ENCODE measurements at places on chromosomes 1 and 21.

DNA sequence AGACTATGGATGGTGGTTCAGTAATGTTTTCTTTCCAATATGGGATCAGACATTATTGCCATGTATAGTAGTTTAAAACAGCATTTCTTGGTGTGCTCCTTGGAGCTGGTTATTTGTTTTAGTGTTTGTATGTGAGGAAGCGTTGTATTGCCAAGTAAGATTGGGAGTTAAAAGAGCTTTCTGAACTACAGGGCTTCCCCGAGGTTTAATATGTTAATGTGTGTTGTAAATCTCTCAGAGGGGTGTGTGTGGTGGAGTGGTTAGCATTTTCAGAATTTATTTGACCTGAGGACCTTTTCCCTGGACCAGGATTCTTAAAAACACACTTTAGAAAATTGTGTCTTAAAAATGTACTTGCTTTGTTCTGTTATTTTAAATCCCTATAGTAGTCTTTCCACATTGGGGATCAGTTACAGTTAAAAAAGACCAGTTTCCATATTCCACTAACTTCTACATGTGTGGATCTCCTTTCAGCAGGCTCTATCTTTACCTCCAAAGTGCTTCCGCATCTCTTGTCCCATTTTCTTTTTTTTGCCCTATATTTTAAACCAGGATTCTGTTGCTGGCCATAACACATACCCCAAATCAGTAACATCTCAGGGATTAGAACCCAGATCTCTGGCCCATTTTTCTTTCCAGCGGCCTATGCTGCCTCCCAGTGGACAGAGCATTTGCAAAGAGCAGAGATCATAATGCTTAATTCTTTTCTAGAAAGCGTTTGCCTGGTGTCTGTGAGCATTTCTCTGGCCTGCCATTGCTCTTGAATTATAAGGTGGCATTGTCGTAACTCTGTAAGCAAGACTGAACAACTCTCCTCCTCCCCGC lies 58.6 kb downstream of the PBX1 start:
- DNase-seq = no peak

DNA sequence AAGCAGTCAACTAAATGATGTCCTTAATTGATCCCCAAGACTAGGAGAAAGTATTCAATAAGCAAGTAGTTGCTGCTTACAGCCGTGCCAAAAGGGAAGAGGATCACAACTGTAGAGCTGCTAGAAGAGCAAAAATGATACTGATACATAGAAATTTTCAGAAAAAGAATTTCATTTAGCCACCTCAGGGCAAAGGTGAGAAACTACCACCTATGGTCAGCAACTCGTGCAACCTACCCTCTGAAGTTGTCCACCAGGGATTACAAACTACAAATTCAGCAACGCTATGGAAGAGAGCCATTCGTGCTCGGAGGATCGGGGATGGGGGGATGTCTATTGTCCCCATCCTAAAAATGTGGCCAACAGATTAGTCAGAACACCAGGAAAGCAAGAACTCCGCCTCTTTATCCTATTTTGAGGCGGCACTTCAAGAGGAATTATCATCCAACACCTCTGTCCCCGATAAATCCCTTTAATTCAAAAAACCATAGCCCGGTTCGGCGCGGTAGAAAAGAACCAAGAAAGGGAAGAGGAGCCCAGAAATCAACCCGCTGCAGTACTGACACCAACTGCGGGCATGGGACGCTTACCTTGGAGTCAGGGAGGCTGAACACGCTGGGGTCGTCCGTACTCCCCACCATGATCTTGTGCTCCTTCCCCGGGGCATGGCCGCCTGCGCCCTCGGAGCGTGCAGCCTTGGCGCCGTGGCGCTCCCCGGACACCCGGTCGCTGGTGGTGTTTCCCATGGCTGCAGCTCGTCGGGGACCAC lies 687 bp downstream of the PRKAB2 start:
- DNase-seq = no peak

DNA sequence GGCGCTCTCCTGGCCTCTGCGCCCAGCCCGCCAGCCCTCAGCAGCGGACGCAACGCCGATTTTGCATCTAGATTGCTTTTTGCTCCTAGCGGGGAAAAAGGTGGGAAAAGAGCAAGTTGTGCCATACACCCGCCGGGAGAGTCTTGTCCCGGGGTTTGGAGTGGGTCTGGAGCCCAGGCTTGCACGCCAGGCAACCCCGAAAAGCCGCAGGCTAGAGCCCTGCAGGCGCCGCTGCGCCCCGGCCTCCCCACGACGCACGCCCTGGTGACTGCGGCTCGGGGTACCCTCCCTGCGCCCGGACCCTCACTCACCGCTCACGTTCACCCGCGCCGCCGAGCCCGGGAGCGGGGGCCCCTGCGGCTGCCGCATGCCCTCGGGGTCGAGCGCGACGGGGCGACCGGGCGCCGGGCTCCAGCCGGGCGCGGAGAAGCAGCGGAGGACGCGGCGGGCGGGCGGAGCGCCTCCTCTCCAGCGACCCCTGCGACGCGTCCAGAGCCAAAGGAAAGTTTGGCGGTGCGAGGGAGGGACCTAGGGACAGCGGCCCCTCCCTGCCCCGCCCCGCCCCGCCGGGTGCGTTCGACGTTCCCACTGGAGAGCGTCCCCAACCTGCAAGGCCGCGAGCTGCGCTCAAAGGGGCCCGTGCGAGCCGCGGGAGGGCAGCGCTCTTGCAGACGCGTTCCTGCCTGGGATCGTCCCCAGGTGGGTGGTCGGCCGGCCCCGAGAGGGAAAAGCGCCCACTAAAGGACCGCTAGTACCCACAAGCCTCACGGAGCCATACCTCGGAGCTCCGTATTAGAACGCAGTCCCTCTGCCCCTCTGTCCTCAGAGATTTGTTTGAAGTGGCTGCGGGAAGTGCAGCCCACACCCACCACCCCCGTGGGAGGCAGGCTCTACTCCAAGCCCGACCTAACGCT lies at the start of gene LPAR3:
TSS of gene LPAR3 (minus strand) at position 502 of the 914 bp plus-strand sequence. CDS start 27,086 bp downstream, outside the sequence.
- no peak for DNase-seq

GRCh38 chr1:8015809-8016165 lies 10.3 kb downstream of the ERRFI1 start:
- DNase-seq = no peak

DNA sequence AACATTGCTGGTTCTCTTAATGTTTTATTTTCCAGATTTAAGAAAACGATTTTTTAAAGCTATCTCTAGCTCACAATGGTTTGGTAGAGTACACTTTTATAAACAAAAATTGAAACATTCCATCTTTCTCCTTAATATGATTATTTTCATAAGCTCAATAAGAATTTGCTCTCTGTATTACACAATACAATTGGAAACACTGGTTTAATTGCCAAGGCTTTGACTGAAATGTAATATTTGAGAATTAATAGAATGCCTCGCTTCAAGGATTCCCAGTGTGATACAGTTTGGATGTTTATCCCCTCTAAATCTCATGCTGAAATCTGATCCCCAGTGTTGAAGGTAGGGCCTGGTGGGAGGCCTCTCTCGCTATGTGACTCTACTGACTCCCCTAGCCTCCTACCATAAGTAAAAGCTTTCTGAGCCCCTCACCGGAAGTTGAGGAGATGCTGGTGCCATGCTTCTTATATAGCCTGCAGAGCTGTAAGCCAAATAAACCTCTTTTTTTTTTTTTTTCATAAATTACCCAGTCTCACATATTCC lies 67.4 kb downstream of the DDAH1 start:
- no peak for DNase-seq

DNA sequence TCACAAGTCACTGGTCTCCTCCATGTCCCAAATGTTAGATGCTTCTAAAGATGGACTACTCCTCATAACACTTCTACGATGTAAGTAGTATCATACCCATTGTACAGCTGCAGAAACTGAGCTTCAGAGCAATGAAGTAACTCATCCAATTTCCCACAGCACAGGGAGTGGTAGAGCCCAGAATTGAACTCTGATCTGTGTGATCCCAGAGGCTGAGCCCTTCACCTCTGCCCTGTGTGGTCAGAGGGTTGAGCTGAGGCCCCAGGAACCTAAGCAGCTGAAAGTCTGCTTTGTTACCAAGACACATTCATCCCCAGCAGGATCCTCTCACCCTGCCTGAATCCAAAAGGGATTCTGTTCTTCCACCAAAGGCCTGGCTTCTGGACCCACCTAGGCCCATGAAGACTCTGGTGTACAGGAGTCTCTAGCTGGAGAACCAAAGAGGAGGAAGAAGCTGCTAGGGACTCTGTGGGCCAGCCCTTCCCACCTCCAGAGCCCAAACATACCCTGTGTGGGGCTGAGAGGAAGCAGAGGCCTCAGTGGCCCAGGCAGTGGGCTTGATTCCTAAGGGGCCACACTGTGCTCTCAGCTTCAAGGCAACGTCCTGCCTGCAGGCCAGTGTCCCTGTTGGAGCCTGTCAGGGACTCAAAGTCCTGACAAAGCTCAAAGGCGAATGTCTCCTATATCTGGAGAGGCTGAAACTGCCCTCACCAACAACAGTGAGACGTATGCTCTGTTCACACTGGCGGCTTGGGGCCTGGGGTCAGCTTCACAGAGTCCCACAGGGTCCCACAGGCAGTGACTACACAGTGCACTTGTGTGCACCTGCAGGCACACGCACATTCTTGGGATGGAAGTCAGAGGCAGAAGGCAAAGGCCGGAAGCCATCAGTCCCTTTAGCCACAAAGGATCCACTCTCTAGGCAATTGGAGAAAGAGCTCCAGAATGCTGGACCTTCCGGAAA lies 40.4 kb upstream of the SLC30A1 start:
- DNase-seq = no peak
